Astrocyte (in vitro differentiated cells and primary cell): ENCODE measurements at places on chromosomes 2 and 18. TPM values are rescaled to one million over a fixed set of nuclear protein-coding genes. Genes with fewer than 3 reads are reported as not detected.

DNA sequence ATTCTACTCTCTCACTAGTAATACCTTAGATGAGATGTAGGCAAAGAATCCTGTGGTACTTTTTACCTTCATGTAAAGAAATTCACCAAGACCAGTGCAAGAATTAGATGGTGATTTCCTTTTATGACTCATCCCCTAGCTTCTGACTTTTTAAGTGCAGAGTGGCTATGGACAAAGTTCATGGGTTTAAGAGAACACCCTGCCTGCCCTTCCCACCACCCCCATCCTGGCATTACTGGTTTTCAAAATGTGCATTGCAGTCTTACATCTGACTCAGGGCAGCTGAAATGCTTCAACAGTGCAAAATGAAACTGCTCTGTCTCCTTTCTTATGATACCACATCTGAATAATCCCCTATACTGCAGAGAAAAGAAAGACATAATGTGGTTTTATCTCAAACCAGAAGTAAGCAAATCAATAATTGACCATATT is 22.6 kb downstream of the MAIP1 start:
- no peaks in the 10 kb centered on the region for H3K27me3 ChIP-seq
- no peak overlapping the region for H3K27ac ChIP-seq
- no peak overlapping the region for H3K4me3 ChIP-seq
- H3K4me1 ChIP-seq: peaks cover 9% of the 10 kb centered on the region
- peak; percentile 54 for DNase-seq

Gene EVA1A
- 19.0 and 28.6 TPM in 2 replicates for total RNA-seq

DNA sequence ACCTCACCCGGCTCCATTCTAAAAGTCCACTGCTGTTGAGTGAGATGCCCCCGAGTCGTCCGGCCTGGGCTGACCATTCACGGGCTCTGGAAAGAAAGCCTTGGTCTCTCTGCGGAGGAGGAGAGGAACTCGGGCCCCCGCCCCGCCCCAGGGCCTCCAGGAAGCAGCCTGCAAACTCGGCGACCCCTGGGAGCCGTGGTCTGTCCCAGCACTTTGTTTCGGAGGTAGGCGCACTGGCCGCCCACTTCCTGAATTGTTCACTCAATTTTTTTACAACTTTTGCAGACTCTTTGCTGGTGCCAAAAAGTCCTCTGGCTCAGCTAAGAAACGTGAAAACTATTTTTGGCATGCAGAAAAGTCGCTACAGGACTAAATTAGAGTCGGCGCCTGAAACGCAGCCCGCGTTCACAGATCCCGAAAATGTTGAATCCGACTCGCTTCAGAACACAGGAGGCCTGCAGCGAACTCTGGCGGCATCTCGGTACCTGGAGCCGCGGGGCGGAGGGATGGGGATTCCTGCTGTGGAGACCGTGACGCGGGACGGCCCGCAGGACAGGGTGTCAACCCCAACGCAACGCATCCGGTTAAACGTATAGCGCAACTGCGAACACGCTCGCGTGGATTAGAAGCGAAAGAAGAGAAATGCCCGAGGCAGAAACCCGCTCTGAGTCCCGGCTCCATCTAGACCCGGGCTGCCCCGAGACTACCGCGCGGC is 1.5 kb downstream of the PXDN start:
- H3K27me3 ChIP-seq: no peaks in the 10 kb centered on the region
- DNase-seq: peak; percentile 93
- peak overlapping the region; percentile 97 for H3K27ac ChIP-seq

- no peak overlapping the region for H3K27ac ChIP-seq
- no peak for DNase-seq
- H3K4me1 ChIP-seq: peaks cover under 1% of the 10 kb centered on the region
- no peak overlapping the region for H3K4me3 ChIP-seq
- no peaks in the 10 kb centered on the region for H3K36me3 ChIP-seq
Observed at GRCh38 chr2:220219371-220219770, 591.9 kb downstream of the SLC4A3 start.

Gene POU3F3
- total RNA-seq: 0.09 TPM in 1 of 2 replicates, not detected in the other
